ENCODE measurements at places on chromosomes 12 and 14.

DNA sequence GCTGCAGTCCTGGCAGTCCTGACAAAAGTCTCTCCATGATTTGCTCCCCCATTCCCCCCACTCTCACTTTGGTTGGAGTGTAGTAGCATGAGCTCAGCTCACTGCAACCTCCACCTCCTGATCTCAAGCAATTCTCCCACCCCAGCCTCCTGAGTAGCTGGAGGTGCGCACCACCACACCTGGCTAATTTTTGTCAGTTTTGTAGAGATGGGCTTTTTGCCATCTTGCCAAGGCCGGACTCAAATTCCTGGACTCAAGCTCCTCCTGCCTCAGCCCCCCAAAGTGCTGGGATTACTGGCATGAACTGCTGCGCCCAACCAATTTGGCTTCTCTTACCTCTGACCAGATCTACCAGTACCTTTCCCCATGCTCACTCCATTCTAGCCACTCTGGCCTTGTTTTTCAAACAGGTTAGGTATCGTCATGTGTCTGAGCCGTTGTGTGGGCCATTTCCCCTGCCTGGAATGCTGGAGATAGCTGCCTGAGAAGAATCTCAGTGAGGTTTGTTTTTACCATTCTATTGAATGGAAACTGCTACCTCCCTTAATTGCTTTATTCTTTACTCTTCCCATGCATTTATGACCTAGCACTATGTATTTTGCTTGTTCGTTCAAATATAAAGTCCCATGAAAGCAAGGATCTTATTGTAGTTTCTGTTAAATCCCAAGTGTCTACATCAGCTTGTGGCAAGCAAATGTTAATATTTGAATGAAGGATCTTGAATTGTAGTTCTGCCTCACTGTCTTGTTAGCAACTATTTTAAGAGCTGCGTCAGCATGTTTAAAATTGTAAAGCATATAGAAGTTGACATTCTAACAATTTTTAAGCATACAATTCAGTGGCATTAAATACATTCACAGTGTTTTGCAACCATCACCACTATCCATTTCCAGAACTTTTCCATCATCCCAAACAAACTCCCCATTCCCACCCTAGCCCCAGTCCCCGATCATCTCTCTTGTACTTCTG is 39.7 kb downstream of the CPSF6 start:
- DNase-seq: no peak

GRCh38 chr12:46675736-46676135 is 150.1 kb downstream of the SLC38A4 start:
- DNase-seq: no peak

DNA sequence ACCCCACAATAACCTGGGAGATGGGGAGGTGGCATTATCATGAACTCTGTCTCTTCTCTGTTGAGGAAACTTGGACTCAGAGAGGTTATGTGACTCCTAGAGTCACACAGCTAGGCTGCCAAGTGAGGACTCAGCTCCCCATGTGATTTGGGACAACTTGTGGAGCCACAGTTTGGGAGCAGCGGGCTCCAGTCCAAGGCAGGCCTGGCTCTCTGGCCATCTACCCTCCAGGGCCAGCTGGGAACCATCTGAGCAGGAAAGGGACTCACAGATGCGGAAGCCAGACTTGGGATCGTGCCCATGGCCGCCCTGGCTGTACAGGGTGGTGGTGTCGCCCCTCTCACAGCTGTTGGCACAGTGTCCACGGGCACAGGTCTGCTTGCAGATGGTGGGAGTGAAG is 59.1 kb downstream of the ISCA2 start:
- no peak for DNase-seq

DNA sequence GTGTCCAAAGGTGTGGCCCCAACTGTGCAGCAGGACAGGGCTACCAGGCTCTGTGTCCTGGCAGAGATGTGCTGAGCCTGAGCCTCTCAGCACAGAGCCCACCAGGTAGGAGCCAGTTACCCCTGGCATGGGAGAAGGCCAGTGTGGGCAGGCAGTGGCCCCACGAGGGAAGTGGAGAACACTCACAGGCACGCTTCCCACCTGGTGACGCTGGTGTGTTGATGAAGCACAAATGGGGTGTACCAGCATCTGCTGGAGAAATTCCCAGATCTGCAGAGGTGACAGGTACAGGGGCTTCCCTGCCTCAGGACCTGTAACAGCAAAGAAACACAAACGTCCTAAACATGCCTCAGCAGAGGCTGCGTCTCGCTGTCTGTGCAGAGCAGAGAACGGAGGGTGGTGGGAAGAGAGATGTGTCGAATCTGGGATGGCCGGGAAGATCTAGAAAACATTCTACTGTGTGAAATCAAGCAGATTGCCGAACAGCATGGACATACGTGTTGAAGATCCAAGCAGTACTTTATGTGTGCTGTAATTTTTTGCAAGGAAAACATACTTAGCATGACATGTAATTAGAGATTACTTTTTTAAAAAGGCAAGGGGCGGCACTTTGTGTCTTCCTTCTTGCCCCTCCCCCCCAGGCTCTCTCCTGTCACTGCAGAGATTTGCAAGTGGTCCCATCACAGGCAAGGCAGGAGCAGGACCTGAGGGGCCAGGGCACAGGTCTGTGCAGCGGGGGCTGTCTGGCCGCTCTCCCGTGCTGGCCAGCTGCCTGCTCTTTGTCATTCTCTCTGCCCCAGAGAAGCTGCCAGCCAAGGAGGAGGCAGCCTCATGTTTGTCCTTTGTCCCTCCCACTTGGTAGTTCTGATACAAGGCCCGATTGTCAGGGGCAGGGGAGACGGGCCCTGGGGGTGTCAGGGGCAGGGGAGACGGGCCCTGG is 17.3 kb downstream of the HIP1R start:
- no peak for DNase-seq

- DNase-seq: no peak
Observed at GRCh38 chr12:32843528-32844095, 53.0 kb downstream of the PKP2 start.

DNA sequence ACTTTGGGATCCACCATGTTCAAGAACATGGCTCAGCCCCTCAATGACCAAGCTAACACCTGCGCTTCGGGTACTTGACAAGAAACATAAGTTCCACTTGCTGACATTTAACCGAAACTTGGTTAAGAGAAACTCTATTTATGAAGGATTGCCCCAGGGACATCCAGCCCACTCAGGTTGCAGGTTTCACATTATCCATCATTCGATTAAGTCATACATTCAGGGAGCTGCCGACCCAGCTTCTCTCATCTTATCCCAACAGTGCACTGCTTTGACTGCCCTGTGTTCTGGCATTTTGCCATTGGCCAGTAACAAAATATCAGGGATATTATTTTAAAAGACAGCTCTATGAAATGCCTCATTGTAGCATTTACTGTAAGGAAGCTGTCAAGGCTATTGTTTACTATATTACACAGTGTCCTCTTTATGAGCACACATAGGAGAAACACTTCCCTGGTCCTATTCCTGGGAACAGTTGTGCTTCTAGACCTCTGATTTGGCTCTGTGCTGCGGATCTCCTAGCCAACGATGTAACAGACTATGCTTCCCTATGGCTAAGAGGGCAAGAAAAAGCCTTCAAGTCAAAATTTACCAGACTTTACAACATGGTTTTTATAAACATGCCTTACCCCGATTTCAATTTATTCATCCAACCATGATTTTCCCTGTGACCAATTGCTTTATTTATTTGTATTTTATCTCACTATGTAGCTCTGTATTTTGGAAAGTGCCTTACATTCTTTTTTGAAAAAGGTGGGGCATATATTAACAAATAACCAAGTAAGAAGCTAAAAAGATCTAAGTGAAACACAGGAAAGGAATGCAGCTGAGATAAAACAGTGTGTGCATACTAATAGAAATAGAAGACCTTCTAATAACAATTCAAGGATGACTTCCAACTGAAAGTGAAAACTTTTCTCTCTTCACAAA is 109.3 kb downstream of the ITPR2 start:
- no peak for DNase-seq

DNA sequence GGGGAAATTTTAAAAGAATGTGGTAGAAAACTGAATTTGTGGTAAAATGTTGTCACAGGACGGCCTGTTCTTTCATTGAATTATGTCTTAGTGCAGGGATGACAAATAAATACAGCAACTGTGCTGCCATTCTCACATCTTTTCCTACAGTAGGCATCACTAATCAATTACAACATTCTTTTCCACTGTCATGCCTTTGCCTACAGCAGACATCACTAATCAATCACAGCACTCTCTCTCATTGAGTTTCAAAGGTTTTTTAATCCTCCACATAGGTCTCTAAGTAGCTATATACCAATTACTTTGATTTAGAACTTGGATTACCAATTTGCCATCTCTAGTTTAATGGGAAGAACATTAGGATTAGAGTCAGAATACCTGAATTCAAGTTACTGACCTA is 30.1 kb downstream of the NTF3 start:
- no peak for DNase-seq

GRCh38 chr12:107125833-107126232 is 32.5 kb upstream of the CRY1 start:
- no peak for DNase-seq

- no peak for DNase-seq
Observed at GRCh38 chr12:110379197-110379596, 24.3 kb downstream of the ANAPC7 start.

- DNase-seq: no peak
Observed at GRCh38 chr14:89702876-89703200, 251.7 kb downstream of the EFCAB11 start.

DNA sequence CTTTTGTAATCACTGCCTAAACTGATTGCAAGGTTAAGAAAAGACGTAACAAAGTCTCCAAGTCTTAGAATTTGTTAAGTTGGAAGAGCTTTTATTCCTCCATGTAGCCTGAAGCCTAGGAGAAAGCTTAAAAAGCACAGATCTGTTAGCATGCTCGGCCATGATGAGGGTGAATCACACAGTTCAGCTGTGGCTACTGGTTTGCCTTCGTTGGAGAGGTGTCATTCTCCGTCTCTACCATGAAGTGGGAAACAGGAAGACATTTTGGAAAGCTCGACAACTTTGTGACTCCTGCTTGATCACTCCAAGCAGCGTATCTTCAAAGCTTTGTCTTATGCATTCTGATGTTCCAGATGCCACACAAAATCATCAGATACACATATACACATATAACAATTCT is 27.1 kb downstream of the DCP1B start:
- DNase-seq: no peak

- DNase-seq: no peak
Observed at GRCh38 chr14:106327234-106327633, 800.9 kb downstream of the TMEM121 start.

GRCh38 chr12:109902891-109903418 is 2.9 kb downstream of the TCHP start:
- DNase-seq: no peak

- no peak for DNase-seq
Observed at GRCh38 chr14:31024577-31025366, 677 bp upstream of the AP4S1 start.

DNA sequence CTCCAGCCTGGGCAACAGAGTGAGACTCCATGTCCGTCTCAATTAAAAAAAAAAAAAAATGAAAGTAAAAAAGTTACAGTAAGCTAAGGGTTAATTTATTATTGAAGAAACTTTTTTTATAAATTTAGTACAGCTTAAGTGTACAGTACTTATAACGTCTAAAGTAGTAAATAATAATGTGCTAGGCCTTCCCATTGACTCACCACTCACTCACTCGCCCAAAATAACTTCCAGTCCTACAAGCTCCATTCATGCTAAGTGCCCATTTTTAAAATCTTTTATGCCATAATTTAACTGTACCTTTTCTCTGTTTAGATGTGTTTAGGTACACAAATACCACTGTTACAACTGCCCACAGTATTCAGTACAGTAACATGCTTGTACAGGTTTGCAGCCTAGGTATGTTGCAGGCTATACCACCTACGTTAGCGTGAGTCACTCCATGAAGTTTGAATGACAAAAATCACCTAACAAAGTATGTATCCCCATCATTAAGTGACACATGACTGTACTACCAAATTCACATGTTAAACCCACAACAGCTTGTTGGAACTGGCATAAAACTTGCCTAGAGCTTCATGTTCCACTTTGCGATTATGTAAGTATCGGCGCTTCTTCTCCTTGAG is 10.7 kb downstream of the KANSL2 start:
- no peak for DNase-seq

DNA sequence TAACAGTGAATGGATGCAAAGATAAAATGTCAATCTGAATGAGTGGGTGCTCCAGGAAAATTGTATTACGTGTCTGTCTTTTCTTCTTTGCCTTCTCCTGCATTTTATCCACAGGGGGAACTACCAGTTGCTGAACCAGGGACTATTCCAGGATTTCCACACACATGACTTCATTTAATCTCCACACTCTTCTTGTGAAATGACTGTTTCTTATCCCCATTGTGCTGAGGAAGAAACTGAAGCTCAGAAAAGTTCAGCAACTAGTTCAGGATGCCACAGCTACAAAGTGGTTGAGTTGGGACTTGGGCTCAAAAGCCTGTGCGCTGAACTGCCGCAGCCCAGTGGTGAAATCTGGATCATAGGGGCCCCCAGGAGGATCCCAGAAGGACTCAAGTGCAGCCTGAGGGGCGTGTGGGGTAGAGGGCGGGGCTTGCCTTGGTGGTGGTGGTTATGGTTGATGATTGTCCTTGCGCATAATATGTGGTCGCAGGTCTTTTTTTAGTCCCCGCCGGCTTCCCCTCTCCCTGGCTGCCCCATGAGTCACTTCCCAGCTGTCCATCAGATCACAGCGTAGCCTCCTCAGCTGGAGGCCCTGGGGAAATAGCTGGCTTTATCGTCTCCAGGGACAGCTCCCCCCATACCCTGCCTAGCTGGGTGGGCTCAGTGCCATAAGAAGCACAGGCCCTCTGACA is 235.2 kb upstream of the CRY1 start:
- DNase-seq: no peak

DNA sequence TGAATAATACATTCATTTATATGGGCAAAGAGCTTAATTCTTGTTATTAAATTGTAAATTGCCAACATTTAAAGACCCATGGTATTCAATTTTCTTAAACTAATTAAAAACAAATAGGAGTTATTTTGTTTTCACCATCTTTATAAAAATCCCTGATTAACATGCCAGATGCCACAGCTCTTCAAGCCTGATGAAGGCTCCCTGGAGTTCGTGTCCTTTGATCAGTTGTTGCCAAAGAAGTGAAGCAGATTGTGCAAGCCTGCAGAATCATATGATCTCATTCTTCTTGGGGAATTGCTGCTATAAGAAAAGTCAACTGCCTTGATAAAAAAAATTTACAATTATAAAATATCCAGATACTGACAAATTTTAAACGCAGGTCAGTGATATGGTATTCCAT is 288.3 kb upstream of the PPFIA2 start:
- no peak for DNase-seq

DNA sequence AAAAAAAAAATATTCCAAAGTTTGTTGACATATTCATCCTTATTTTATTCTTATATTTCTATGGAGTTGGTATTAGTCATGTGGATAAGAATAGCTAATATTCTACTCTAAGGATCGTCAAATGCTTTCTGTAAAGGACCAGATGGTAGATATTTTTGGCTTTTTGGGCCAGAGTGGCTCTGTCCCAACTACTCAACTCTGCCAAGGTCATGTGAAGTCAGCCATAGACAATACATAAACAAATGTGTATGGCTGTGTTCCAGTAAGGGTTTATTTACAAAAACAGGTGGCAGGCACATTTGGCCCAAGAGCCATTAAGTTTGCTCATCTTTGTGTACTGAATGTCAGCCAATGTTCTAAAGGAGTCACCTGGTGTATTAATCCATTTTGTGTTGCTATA is 131.8 kb downstream of the TBX5 start:
- no peak for DNase-seq

- DNase-seq: no peak
Observed at GRCh38 chr12:19171731-19172130, 42.2 kb downstream of the PLEKHA5 start.
